GM13976 (cell line): ENCODE measurements at places on chromosomes 12 and 14.
A peak's percentile ranks its signal among the peaks of the same experiment; 100 is the strongest.

GRCh38 chr12:100359248-100359647 lies 2.4 kb downstream of the SLC17A8 start:
- DNase-seq: no peak

DNA sequence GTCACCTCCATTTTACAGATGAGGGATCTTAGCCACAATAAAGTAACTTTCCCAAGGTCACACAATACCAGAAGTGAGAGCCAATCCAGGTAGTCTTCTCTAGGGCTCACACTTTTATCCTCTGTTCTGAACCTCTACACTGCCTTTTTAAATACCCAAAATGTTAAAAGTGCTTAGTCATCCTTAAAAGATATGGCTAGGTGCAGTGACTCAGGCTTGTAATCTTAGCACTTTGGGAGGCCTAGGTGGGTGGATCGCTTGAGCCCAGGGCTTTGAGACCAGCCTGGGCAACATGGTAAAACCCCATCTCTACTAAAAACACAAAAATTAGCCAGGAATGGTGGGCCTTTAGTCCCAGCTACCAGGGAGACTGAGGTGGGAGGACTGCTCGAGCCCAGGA lies 104.1 kb upstream of the PPP4R3A start:
- no peak for DNase-seq

DNA sequence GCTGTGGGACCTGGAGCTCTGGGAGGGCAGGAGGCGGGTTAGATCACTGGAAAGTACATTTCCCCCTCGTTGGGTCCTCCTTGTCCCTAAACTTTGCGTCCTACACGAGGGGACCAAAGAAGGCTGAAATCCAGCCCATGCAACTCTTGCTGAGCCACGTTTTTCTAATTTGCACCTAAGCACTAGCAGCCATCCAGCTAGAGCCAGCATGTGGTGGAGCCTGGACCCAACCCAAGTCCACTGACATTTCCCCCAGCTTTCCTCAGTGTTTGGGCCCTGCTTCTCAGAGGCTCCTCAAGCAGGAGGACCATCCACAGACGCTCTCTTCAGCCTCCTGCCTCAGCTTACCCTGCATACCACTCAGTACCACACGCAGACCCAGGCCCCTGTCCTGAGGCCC lies 49.7 kb downstream of the TSPAN11 start:
- DNase-seq: no peak

- DNase-seq: peak; percentile 84
Measured at GRCh38 chr12:54259194-54260011, 20.5 kb downstream of the CBX5 start.

DNA sequence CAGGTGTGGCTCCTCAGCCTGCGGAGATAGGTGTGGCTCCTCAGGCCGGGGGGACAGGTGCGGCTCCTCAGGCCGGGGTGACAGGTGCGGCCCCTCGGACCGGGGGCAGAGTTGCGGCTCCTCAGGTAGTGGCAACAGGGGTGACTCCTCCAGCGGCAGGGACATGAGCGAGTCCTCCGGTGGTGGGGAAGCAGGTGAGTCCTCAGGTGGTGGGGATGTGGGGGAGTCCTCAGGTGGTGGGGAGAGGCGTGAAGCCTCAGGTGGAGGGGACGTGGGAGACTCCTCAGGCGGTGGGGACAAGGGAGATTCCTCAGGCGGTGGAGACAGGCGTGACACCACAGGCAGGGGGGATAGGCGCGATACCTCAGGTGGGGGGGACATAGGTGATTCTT lies 9.2 kb downstream of the KMT2D start:
- DNase-seq: no peak

DNA sequence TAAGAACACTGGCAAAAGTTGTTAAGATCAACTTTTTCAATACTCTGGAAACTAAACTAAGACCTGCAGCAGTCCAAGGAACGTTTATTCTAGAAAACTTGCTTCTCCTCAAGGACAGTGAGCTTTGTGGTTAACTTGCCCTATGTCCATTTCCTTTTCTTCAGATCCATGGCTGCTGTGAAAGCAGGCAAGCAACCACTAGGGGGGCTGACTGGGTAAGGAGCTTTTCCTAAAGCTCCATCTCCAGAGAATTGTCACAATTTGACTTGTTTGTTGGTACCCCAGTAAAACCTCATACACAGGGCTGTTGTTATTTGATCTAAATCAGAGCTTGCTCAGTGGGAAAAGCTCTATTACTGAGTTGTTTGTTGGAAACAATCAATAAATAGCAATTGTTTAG lies 10.1 kb upstream of the RPL10L start:
- DNase-seq: no peak

DNA sequence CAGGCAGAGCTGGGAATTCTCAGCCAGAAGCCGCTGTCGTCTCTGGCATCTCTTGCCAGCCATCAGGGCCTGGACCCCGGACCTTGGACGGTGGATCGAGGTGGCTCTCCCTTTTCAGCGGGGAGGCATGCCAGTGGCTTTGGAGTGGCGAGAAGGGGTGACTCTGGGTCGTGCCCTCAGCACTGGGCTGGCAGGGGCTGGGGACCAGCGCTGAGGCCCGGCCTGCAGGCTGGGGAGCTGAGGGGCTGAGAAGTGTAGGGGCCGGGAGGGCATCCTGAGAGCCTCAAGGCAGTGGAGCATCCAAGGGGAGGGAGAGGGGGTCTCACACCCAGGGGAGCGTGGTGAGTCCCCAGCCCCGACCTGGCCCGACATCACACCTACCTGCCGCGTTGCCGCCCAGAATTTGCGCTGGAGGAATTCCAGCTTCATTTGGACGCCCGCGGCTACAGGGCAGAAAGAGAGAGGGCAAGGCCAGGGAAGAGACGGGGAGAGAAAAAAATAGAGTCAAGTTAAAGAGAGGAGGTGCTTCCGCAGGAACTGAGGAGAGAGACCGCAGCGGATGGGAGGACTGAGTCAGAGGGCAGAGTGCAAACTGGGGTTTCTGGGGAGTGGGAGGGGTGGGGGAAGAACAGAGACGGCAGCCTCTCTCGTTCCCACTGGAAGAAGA lies 9.0 kb upstream of the LRTM2 start:
- no peak for DNase-seq

DNA sequence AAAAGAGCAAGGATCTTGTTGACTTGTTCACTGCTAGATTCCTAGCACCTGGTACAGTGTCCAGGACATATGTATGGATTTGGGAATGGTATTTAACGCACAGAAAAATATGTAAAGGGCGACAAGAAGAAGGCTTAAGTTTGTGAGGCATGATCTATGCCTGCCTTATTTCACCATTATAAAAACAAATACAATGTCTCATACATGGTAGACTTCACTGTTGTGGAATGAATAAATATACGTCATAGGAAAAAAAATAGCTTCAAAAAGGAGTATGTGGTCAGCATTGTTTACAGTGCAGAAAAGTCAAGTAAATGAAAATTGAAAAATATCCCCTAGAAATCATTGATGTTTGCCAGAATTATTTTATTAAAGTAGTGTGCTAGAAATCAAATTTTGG lies 30.0 kb downstream of the HCFC2 start:
- DNase-seq: no peak

- peak; percentile 81 for DNase-seq
Measured at GRCh38 chr12:51392556-51393237, 1.5 kb upstream of the GALNT6 start.

GRCh38 chr12:97612075-97612474 lies 149.5 kb downstream of the RMST start:
- DNase-seq: no peak

DNA sequence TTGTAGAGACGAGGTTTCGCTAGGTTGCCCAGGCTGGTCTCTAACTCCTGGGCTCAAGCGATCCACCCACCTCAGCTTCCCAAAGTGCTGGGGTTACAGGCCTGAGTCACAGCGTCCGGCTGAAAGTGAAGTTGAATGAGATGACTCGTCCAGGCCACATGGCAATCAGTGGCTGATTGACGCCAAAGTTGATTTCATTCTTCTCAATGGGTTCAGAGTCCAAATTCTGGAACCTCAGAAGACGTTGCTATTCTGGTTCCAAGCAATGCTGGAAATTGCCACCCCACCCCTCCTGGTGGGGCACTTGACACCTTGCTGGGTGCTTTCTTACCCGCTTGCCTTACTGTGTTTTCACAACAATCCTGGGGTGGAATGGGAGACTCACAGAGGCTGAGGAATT lies 14.9 kb downstream of the ABCB9 start:
- DNase-seq: no peak

DNA sequence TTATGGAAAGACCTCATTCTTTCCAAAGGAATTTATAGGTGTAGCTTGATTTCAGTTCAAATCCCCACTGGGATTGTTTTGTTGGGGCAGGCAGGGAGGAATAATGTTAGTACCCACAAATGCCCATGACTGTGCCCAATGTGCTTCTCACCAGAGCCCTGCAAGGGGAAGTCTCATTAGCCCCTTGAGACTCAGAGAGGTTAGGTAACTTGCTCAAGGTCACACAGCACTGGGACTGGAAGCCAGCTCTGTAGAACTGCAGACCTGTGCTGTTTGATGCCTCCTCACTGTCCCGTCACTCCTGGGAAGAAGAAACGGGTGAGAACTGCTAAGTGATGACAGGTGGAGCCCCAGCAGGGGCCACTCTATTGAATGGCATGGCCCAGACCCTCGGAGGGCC lies 8.9 kb downstream of the ANKRD9 start:
- DNase-seq: no peak

- DNase-seq: peak; percentile 76
Measured at GRCh38 chr12:120468821-120469449, 613 bp downstream of the SRSF9 start.

- DNase-seq: no peak
Measured at GRCh38 chr12:92070864-92071445, 74.7 kb downstream of the BTG1 start.

GRCh38 chr14:73764406-73765280 lies 50.5 kb upstream of the PNMA1 start:
- no peak for DNase-seq

GRCh38 chr12:31737345-31737744 lies 8.5 kb upstream of the AMN1 start:
- DNase-seq: no peak

GRCh38 chr12:97368462-97369163 lies 94.0 kb upstream of the RMST start:
- DNase-seq: no peak

GRCh38 chr14:55582746-55583145 lies 2.7 kb downstream of the KTN1 start:
- peak; percentile 34 for DNase-seq

GRCh38 chr12:56759263-56759908 lies 3.7 kb upstream of the HSD17B6 start:
- DNase-seq: no peak

GRCh38 chr12:78865516-78865915 lies 942 bp downstream of the SYT1 start:
- no peak for DNase-seq

GRCh38 chr14:77950371-77951063 lies 150.6 kb downstream of the ADCK1 start:
- DNase-seq: no peak

DNA sequence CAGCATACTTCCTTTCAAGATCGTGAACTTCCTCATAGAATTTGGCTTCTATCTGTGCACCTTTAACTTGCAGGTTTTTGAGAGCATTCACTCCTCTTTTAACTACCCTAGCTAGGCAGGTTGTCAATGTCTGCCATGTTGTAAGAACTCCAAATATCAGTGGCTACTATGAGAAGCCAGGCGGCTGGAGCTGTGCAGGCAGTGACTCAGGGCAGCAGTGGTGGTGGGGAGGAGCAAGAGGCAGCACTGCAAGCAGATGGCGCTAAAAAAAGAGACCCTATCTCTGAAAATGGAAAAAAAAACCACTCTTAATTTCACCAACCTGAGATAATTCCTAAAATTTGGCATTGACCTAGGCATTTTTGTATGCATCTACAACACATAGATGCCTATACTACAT lies 28.5 kb downstream of the YARS2 start:
- DNase-seq: no peak

DNA sequence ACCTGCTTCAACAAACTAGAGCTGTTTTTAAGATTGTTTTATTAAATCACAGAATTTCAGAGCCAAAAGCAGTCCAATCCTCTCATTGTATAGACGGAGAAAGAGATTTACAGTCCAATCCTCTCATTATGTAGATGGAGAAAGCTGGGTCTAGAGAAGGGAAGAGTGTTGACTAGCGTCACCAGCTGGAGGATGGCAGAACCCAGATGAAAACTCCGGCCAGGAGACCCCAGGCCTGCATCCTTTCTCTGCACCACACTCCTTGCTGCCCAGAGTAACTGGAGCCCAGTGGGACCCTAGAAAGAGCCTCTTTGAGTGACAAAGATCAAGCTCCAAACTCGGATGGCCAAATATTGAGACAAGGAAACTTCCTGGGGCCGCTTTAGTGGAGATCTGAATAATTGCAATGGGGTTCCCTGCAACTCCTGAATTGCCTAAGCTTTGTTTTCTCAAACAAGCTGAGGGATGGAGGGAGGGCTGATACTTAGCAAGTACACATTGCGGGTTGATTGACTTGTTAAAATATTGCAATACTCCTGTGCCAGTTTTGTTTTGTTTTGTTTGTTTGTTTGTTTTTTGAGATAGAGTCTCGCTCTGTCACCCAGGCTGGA lies 12.5 kb downstream of the AMDHD1 start:
- no peak for DNase-seq

DNA sequence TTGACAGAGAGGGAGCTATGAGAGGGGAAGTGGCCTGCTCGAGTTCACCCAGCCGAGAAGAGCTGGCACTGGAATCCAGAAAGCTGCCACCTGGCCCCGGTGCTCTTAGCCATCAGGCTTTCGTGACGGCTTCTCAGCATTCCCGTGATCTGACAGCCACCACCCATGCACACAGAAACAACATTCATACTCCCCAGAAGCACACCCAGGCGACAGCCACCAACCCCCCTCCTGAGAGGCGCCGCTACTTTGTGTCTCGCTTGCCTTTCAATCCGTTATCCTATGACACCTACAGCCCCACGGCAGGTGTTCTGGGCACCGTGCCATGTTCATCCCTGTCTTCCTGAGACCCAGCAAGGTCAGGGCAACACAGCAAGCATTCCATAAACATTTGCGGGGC lies 31.4 kb downstream of the PSMC1 start:
- DNase-seq: no peak

- DNase-seq: no peak
Measured at GRCh38 chr14:31492759-31493498, 5.1 kb upstream of the GPR33 start.

DNA sequence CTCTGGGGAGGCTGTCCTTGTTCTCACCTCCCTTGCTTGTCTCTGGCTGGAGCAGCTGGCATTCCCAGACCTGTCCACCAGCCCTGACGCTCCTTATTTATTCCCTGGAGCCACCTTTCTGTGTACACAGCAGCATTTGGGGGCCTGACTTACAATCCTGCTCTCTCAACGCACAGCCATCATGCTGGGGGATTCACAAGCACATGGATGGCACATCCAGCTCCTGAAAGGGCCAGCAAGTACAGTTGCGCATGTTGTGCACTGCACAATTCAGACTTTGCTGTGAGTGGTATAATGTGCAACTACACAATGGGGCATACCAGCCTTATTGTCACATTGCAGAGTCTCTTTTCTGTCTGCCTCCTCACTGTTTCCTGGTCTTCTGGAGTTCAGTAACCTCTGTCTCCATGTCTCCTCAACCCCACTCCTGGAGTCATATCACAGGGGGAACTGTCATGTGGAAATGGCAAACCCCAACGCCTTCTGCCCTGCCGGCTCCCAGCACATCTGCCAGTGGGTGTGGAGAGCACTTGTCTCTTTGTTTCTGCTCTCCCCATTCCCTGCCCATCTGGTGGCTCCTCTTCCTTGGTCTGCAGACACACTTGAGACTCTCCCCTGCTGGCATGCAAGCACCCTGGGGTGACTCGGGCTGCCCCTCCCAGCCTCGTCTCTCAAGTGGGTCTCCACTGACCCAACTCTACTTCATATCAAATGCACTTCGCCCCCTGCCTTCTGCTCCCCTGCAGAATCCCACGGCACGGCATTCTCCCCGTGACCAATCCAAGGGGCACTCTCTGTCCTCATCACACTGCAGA lies 41.2 kb upstream of the MEG3 start:
- DNase-seq: no peak

GRCh38 chr14:96016501-96017160 lies 22.5 kb upstream of the C14orf132 start:
- DNase-seq: no peak
